ENCODE measurements at places on chromosomes 11 and 22.
A peak's percentile ranks its signal among the peaks of the same experiment; 100 is the strongest.

DNA sequence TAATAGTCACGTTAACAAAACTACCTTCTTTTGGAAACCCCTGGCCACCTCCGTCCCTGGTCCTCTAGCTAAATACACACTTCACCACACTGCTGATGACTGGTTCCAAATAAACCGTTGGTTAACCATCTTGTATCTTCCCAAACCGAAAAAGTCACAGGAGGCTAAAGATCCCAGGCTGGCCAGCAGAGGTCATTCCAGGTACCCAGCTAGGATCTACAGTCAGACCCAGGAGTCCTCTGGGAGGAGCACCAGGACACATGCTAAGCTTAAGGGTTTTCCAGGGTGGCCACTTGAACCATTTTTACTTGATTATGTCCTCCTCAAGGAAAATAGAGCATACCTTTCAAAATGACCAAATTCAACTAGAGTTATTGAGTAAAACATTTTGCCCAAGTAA lies 103.2 kb downstream of the ETS1 start:
- DNase-seq: no peak

- DNase-seq: no peak
These were observed 303.7 kb upstream of the ARHGAP42 start for GRCh38 chr11:100383357-100383865.

DNA sequence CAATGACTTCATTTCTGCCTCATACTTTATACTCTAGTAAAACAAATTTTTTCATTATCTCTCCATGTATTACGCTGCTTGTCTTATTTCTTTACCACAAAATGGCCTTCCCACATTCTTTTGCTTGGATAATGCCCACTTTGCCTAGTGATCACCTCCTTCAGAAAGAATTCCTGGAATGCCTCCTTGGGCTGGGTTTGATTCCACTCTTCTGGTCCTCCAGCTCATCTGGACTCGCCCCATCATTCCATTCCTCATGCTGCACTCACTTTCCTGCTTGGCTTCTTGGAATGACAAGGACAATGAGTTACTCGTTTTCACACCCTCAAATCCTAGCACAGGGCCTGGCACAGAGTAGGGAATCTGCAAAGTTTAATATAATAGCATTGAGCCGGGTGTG lies 475.1 kb upstream of the LARGE1 start:
- no peak for DNase-seq

DNA sequence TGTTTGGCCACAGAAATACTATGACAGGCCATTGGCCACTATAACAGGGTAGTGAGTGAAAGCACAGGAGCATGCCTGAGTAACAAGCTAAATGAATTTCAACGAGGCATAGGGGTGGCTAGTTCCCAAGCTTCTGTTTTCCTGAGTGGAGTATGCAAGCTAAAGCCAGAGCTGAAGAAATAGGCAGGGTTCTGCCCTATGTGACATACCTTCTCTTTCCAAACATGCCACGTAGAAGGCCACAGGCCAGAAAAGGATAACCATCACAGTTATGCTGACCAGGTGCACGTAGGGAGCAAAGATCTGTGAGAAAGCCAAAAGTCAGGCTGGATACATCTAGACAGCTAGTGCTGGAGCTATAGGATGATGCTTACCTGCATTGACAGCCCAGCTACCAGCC lies 30.6 kb downstream of the GDPD4 start:
- no peak for DNase-seq

DNA sequence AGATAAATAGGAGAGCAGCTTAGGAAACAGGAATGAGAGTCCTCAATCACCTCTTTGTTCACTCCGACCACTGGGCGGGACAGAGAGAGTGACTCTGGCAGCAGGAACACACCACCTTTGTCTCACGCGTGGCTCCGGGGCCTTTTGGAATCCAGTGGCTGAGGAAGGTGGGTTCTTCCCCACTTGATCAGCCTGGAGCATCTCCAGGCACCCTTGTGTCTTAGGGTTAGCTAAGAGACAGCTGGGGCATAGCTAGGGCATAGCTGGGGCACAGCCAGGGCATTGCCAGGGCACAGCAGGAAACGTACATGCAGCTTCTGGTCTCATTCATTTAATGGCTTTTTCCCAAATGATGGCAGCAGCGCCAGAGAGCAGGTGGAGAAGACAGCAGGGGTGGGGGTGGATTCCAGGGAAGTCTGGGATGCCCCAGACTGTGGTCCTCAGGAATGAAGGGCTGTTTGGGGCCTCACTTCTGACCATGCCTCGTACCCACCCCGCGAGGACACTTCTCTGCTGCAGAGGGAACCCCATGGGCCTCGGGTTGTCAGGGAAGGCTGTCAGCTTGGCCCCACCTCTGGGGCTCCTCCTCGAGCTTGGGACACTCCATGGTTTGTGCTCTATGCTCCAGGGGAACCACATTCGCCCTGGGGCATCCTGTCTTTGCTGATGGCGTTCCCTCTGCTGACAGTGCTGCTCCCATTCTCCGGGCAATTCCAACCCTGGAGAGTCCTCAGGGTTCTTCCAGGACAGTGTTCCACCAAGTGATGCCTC lies 30.4 kb upstream of the SHANK2 start:
- DNase-seq: no peak

DNA sequence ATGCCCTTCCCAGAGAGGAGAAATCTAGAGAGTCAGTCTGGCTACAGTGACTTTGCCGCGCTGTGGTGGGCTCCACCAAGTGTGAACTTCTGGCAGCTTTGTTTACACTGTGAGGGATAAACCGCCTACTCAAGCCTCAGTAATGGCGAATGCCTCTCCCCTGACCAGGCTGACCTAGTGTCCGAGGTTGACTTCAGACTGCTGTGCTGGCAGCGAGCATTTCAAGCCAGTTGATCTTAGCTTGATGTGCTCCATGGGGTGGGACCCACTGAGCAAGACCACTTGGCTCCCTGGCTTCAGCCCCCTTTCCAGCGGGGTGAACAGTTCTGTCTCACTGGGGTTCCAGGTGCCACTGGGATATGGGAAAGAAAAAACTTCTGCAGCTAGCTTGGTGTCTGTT lies 38.6 kb upstream of the PTH start:
- DNase-seq: no peak

- DNase-seq: peak; percentile 15
These were observed 16.9 kb upstream of the SPTY2D1 start for GRCh38 chr11:18650859-18651557.

- peak; percentile 16 for DNase-seq
These were observed 26.6 kb upstream of the AMPD3 start for GRCh38 chr11:10428453-10428852.

DNA sequence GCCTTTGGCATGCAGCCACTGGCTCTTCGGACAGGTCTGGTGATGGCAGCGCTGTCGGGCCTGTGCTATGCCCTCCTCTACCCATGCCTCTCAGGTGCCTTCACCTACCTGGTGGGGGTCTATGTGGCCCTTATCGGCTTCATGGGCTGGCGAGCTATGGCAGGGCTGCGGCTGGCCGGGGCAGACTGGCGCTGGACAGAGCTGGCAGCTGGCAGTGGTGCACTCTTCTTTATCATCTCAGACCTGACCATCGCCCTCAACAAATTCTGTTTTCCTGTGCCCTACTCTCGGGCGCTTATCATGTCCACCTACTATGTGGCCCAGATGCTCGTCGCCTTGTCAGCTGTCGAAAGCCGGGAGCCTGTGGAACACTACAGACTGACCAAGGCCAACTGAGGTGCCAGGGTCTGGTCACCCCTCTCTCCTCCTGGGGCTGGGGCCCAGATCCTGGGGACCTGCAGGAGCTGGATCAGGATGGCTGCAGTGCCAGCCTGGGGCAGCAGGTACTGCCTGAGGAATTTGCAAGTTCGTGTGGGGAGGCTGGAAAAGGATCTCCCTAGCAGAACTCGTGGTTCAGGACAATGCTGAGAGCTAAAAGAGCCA lies 3.1 kb downstream of the TMEM86A start:
- no peak for DNase-seq

DNA sequence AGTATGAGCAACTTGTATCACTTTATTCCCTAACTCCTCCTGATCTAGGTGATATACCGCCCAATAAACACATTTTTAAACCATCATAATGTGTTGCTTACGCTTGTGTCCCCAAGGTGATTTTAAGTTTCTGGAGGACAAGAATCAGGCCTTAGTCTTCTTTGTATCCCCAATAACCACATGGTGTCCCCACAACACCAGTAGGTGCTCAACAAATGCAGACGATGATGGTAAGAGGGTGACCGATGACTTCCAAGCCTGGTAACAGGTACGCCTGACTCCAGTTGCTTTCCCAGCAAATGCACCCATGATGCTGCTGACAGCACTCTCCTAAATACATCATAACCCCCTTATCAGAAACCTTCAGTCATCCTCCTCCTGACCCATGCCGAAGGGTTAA lies 64.2 kb downstream of the EFCAB6 start:
- DNase-seq: no peak

DNA sequence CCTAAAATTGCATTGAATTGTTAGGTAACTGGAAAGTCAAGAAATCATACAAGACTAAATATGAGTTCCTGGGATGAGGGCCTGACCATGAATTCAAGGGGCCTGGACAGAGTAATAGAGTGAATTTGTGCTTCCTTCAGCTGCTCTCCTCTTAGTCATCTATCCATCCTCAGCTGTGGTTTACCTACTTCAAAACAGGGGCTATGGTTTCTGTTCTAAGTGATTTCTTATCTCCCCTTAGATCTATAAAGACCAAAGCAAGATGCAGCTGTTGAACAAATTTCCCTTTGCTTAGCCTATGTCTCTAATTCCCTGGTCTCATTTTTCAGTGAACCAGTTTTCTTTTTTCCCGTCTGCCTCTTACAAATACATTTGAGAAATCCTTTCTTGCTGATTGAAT lies 428.5 kb downstream of the FAM181B start:
- peak; percentile 41 for DNase-seq

DNA sequence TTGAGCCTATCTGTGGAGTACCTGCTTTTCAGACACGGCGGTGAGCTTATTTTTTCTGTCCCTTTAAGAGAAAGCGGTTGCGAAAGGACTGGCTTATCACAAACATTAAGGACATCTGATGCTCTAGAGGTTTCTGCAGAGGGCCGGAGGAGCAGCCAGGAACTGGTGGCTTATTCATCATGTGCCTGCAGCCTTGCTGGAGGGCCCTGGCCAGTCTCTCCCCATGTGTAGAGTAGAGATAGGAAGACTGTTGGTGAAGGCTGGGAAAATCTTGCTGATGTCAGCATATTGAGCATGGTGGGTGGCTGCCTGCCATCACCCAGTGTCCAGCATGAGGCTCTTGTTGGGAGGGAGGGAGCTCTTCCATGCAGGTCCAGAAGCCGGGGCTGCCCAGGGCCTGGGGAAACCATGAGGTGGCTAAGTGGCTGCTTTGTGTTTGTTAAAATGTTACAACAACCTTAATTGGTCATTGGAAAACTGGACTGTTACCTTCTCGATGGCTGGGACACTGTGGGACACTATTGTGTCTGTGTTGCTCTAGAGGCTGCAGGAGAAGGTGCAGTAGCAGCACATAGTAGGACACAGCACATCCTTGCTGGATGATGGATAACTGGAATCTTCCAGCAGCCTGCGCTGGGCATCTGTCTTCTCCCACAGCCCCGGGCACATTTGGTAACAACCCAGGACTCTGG lies 54.3 kb downstream of the TSPAN18 start:
- DNase-seq: no peak

DNA sequence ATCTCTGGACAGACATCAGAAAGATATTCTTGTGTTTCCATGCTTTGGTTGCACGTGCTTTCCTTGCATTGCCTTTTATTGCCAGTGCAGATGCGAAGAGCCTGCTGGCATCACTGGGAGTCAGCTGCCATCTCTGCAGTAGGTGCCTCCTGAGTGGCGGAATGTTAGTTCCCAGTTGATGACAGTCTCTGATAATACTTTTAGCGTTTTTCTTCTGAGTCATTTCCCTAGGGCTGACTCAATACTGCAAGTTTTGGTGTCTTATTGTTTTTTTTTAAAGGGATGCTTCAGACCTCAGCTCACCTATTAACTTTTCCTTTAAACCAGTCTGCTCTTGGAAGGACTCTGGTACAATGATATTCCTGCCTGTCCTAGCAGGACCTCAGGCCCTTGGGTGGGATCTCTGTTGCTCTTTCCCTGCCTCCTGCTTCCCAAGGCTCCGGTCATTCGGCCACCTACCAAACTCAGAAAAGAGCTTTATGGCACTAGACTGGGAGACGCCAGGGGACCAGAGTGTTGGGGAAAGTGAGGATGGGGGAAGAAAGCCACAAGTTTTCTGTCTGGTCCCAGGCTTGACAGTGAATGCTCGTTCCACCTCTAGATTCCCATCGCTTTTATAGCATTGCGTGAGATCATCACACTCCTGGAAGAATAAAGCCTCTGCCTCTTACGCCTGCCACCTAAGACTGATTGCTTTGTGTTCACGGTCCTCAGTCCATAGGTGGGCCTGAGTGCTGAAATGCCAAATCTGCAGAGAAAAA lies 308.7 kb downstream of the DDX10 start:
- DNase-seq: no peak

Measured in NCI-H524 (cell line).